ENCODE measurements at places on chromosomes 6 and 20.

DNA sequence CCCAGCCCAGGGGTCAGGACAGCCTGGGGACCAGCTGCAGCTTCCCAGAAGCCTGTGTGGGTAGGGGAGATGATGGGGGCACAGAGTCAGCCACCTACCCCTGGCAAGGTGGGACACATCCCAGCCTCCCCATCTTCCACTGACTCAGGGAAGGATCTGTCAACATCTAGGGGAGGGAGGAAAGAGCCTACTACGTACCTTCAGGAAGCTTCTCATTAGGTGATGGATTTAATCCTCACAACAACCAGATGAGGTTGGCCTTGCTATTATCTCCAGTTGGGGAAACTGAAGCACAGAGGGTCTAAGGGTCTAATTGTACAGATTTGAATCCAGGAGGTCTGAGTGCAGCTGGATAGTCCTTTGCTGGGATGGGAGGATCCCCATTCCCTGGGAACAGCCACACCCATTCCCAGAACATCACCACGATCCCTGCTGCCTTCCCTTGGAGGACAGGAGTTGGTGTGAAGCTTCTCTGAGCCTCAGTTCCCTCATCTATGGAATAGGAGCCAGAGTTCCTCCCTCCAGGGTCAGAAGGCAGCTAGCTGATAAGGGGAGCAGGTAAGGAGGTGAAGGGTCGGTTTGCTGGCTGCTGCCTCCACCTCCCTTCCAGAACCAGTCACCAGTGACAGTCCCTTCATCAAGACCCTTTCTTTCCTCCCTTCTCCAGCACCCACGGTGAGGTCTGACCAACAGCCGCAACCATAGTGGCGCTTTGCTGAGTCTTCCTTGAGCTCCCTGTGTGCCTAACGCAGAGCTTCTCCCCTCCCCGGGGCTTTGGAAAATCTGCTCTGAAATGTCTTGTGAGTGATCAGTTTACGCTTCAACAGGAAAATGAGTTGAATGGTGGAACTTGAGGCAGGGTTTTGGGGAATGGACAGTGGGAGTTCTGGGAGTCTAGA is 56.8 kb downstream of the CEBPB start:
- no peak for DNase-seq

DNA sequence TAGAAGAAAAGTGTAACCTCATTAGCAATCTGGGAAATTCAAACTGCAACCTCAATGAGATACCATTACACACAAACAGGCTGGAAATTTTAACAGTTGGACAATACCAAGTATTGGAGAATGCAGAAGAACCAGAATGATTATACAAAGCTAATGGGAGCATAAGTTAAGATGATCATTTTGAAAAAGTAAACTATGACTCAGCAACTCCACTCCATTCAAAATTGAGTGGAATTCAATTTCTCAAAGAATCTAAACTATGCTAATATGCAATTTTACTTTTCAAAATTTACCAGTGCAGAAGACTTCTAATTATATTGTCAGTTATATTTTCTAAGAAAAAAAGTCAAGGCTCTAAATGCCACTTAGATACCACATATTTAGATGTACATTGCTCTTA is 17.2 kb downstream of the GPLD1 start:
- DNase-seq = no peak

DNA sequence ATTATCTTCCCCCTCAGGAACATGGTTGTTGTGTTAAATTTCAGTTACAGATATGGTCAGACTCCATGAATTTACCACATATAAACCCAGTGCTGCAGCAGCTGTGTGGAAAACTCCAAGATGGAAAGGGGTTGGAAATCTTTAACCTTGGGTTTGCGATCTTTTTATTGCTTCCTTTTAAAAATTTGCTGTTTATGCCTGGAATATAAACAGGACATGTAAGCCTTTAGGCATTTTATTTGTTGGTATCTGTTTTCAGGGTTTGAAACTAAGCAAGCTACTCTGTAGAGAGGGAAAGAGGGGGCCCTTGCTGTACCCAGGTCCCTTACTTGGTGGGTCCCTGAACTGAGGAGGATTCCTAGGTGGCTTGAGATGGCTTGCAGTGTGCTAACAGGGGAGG is 778 bp downstream of the PKIG start:
- no peak for DNase-seq

DNA sequence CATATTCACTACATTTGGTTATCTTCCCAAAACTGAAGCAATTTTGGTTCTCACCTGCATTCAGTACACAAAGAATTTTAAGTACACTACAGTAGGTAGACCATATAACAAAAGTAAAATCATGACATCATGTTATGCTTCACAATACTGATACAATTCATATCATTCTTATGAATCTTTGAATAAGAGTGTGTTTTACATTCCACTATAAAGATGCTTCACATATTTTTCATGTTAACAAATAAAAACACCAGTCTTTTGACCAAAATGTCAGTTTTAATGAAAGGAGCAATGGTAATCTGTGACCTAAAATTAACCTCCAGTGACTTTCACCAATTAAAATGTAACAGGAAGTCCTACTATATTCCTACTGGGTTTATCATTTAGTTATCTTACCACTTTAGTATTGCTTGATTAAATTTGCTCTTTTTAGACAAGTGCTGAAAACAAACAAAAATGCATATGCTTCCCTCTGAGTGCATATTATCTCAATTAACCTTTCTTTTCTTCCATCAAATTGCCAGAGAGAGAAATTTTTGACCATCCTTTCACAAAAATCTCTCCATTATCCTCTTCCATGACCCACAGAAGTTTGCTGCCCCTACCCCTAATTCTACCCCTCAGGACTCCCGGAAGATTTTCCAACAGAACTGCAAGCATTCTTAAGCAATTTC is 49.3 kb downstream of the PHIP start:
- no peak for DNase-seq

DNA sequence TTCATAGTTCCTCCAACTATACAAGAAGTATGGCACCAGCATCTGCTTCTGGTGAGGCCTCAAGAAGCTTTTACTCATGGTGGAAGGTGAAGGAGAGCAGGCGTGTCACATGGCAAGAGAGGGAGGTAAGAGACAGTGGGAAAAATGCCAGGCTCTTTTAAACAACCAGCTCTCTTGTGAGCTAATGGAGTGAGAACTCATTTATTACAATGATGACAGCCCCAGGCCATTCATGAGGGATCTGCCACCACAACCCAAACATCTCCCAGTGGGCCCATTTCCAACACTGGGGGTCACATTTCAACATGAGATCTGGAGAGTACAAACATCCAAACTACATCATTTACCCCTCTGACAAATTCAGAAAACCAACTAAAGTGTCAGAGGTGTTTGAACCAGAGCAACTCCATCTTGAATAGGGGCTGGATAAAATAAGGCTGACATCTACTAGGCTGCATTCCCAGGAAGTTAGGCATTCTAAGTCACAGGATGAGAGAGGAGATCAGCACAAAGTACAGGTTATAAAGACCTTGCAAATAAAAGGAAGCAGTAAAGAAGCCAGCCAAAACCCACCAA is 2.2 kb upstream of the UBD start:
- DNase-seq = no peak

- no peak for DNase-seq
Measured at GRCh38 chr6:148166339-148166968, 176.2 kb upstream of the SASH1 start.

DNA sequence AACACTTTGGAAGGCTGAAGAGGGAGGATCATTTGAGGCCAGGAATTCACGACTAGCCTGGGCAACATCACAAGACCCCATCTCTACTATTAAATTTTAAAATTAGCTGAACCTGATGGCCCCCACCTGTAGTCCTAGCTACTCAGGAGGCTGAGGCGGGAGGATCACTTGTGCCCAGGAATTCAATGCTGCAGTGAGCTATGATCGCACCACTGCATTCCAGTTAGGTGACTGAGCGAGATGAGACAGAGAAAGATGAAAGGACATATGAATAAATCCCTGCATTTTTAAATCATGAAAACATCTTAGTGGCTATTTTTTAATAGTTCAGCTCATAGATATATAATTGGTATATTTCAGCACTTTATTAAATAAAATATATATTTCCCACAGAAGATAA is 93.8 kb downstream of the GPR63 start:
- no peak for DNase-seq

DNA sequence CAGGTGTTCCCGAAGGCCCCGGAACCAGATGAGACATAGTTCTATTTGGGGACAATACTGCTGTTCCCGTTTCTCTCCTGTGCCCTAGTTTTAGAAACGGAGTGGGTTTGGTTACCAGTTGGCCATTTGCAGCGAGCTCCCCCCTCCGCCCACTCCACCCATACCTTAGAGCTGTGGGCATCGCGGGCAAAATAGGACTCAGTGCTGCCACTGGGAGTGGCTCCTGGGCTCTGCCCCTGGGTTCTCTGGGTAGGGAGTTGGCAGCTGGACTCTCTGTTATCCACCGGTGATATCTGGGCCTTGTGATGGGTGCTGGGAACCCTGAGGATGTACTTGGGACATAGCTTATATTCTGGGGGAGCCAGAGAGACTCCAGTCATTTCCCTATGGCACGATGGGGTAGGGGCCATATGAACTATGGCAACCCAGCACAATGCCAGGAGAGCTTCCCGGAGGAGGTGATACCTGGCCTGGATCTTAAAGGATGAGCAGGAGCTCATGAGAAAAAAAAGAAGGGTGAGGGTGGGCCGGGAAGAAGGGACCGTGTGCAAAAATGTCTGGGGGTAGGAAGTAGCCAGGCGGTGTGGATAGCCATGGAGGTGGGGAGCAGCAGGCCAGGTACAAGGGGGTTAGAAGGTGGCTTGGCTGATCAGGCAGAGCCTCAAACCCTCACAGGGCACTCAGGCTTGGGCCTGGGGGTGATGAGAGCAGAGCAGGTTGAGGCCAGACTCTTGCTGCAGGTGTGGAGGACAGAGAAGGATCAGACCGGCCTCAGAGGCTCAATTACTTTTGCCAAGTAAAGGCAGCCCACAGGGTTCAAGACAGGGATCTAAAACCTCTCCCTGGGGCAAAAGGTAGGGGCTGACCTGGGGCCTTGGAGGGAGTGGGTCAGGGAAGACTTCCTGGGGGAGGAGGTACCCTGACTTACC is 9.6 kb downstream of the SRC start:
- DNase-seq = no peak
